NCI-H2081 (cell line): ENCODE measurements at places on chromosomes 11 and 22.

DNA sequence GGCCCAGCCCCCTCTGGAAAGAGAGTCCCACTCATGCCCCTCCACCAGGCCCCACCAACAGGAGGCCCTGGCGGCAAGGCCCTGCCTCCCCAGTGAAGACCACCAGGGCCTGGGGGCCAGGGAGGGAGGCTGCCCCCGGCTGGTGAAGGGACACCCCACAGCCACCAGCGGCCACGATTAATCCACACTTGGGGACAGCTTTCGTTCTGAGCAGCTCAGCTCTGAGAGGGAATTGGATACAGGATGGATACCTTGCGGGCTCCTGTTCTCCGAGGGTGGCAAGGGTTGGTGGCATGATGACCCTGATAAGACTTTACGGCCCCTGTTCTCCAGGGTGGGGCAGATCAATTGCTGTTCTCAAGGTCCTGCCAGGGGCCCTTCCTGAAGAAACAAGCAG is 6.9 kb upstream of the NLRP6 start:
- no peak for DNase-seq

- no peak for DNase-seq
These were observed 44.8 kb upstream of the PTPN5 start for GRCh38 chr11:18836417-18836816.

- no peak for DNase-seq
These were observed 82.3 kb upstream of the EED start for GRCh38 chr11:86162239-86162638.

GRCh38 chr11:116144387-116144958 is 628.3 kb downstream of the BUD13 start:
- DNase-seq = no peak

DNA sequence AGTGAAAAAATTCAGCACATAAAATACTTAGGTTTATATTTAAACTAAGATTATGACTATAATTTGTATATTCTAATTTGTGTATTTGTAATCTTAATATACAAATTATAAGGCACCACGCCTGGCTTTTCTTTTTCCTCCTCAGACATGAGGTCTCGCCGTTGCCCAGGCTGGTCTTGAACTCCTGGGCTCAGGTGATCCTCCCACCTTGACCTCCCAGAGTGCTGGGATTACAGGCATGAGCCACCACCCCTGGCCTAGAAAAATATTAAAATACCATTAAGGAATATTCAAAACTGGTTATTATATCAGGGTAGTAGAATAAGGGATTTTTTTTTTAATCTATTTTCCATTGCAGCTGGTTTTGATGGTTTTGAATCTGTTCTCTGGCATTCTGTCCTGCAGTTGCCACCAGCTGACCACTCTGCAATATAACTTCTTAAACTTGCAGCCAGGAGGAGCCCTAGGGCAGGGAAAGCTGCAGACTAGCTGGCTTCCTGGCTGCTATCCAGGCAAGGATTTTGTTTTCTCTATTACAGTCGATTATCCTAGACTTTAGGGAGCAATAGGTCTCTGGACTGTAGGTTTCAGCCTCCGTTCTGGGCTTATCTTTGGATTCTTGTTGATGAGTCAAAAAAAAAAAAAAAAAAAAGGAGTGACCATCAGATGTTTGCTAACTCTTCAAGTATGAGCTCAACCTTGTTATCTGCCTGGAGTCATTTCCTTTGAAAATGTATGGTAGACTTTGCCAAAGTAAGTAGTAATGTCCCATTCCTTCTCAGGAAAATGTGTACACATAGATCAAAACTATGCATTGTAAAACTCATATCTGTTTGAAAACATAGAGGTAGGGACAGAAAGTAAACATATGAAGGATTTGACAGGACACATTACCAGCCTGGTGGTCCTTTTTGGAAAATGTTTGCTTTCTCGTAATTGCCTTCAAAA is 13.2 kb downstream of the POLA2 start:
- peak; percentile 22 for DNase-seq

DNA sequence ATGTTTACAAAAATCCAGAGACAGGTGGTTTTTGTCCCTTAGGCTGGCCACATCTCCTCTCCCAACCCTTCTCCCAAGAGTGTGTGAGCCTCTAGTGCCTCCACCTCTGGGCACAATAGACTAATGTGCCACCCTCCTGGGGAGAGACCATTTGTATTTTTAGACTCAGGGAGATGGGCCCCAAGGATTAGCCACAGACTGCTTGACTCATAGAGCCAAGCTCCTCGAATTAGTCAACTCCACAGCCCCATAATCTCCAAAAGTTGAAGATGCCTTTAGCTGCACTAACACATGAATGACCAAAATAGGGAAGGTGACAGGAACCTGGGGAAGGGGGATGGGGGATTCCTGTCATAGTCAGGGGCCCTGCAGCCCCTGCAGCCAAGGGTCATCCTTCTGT is 53.0 kb upstream of the LRRC32 start:
- DNase-seq = no peak

- DNase-seq = no peak
These were observed 5.9 kb upstream of the MRGPRF start for GRCh38 chr11:69018924-69019323.

DNA sequence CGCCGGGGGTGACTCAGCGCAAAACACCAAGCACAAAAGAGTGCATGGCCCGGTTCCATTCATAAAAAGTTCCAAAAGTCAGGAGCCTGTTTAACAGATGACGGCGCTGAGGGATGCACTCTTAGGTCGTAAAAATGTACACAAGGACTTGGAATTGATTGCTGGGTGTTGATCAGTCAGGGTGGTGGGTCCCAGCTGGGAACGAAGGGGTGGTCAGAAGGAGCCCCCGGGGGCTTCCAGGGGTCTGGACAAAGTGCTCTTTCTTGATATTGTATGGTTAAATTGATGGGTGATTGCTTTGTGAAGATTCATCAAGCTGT is 20.7 kb downstream of the IFITM10 start:
- no peak for DNase-seq

DNA sequence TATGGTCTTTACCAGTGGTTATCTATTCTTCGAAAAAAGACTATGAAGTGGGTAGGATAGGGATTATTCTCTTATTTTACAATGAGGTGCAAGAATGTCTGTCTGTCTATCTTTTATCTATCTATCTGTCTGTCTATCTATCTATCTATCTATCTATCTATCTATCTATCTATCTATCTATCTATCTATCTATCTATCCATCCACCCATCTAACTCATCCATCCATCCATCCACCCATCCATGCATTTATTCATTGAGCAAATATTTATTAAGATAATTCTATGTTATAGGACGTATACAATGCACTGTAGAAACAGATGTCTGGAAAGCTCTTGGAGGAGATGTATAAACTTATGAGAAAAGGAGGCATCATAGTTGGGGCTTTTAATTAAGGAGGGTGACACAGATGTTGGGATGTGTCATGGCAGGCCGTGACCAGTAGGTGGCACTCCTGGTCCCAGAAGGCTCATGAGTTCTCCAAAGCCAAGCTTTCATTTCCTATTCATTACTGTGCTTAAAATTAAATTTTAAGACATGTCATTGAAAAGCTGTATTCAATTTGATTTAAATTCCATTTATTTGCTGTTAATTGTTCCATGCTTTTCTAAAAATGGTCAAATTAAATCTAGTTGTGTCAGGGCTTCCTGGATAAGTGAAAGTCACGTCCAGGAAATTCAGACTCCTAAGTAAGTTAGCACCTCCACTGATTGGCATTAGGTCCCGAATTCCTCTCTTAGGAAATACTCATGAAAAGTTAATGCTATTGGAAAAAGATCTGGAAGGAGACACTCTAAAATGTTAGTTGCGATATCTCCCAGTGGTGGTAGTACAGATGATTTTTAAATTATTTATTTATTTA is 19.0 kb upstream of the E2F8 start:
- peak; percentile 23 for DNase-seq

DNA sequence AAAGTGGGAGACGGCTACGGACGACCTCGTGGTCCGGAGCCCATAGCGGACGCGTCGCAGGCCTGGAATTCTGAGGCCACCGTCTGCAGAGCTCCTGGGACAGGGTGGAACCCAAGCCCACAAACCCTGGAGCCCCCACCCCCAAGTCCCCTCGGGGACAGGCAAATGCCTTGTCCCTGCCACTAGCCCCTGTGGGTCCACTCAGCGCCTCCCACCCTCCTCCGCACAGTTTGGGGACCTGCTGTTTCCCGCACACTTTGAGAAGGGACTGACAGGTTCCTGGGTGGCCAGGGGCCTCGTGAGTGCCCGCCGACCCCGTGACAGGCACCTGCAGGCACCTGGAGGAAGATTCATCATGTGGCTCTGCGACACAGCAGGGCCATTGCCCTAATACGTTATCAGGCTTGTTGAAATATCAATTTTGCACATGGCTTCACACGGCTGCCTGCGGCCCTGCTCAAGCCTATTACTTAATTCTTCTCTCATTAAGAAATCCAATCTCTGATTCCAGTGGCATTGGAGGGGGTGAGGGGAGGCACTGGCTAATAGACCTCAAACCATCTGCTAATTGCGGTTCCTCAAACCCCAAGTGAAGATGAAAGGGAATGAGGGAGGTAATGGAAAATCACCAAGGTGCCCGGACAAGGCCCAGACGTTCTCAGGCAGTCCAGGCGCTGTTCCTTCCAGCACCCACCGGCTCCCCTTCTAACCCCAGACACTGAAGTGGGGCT is 672.5 kb downstream of the BRD1 start:
- DNase-seq = no peak

DNA sequence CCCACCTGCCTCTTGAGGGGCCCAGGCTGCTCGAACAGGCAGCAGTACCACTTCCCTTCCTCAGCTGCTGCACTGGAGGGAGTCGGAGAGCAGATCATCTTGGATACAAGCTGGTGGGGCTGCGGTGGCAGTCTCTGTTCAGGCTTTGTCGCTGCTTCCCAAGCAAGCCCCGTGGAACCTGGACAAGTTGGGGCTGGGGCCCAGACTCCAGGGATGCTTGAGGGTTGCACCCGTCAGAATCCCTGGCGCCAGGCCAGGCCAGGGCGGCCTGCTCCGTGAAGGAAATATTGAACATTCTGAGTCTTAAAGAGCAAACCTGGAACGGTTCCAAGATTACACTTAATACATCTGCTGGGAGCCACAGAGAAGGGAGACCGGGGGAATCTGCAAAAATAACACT is 310.1 kb upstream of the SORL1-AS1 start:
- peak; percentile 53 for DNase-seq

DNA sequence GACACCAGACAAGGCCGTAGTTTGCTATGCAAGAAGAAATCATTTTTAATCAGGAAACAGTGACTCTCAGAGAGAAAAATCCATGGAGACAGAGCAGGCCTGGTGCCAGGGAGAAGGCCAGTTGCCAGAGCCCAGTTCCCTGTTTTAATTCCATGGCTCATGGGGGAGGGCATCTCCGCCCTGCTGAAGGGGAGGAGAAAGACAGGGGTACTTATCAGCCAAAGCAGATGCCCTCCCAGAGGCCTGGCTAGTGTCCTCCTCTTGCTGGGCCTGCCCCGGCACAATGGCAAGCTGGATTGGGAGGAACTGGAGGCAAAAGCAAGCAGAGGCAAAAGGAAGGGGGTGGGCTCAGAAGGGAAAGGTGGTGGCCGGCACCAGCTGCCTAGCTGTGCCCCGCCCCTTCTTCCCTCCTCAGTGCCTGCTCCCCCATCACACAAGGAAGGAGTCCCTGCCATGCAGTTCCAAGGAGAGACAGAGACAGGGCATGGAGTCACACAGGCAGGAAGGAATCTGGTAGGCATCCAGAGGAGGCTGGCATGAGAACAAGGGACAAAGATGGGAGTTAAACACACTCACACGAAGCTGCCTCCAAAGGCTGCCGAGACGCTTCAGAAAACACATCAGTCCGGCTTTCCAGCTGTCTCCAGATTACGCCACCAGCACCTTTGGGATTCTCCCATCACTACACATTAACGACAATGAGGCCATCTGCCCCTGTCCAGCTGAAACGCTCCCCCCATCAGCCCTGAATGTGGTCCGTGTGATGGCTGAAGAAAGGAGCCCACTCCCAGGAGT is 591.8 kb downstream of the BUD13 start:
- peak; percentile 40 for DNase-seq

GRCh38 chr11:102568851-102569250 is 38.3 kb upstream of the MMP7 start:
- DNase-seq = no peak

DNA sequence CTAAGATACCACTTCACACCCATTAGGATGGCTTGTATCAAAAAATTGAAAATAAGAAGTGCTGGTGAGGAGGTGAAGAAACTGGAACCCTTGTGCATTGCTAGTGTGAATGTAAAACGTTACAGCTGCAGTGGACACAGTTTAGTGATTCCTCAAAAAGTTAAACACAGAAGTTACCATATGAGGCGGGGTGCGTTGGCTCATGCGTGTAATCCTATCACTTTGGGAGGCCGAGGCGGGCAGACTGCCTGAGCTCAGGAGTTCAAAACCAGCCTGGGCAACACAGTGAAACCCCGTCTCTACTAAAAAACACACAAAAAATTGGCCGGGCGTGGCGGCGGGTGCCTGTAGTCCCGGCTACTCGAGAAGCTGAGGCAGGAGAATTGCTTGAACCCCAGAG is 43.5 kb downstream of the SGSM3 start:
- no peak for DNase-seq
